Central memory CD8-positive, alpha-beta T cell (primary cell): ENCODE measurements at places on chromosomes 5 and 9.

- no peak for DNase-seq
These were observed at the start of gene HCN1 for GRCh38 chr5:45696206-45696836. Gene HCN1 (minus strand): TSS chr5:45696380.

GRCh38 chr5:170372971-170373370 lies 16.2 kb downstream of the KCNMB1 start:
- DNase-seq = no peak

GRCh38 chr5:16619136-16619535 lies 2.3 kb upstream of the RETREG1 start:
- no peak for DNase-seq

- no peak for DNase-seq
These were observed 25.1 kb downstream of the RNF145 start for GRCh38 chr5:159184236-159184635.

GRCh38 chr9:592225-592624 lies 249.3 kb upstream of the DMRT1 start:
- no peak for DNase-seq

DNA sequence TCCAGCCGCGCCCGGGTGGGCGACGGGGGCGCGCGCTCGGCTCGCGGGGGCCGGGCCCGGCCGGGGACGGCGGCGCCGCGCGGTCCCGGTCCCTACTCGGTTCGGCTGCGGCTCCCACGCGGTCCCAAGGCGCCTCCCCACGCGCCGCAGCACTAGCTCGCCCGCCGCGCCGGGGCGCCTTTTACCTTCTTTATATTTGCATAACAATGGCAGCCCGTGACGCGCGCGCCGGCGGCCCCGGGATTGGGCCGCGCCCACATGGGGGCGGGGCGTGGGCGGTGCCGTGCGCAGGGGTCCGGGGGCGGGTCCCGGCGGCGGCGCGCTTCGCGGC lies at the start of gene NRARP:
TSS of gene NRARP (minus strand) at position 154 of the 331 bp plus-strand sequence. CDS start 343 bp downstream, outside the sequence.
- peak; percentile 75 for DNase-seq

DNA sequence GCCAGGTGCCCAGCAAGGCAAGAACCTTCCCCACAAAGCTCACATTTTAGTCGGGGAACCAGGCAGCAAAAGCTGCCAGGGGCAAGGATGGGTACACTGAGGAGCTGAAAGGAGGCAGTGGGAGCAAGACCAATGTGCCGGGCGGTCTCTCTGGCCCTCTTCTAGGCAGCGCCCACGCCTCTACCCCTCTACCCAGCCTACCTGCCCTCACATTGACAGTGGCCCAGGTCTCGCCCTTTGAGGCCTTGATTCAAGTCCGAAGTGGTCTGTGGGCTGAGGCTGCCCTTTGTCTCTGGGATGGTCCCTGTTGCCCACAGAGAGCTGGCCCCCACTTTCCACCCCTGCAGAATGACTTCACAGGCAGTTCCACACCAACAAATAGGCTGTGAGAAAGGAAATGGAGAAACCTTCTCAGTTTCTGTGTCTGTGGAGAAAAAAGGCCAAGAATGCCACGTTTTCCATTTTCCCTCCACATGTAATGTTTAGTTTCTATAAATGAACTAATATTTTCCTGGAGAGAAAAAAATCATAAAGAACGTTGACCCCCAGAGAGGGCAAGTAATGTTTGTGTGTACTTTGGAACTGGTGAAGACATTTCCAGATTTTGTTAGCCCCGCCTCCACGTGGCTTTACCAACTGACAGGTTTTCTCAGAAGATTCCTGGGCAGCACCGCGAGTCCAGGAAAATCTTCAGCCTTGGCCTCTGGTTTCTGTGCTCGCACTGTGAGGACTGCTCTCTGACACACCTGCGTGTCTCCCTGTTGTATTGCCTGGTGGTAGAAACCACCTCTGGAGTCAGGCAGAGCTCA lies 57.4 kb upstream of the ANGPTL2 start:
- no peak for DNase-seq

- DNase-seq = no peak
These were observed 54.9 kb downstream of the NDST1 start for GRCh38 chr5:150562832-150563231.

GRCh38 chr5:109645707-109646192 lies 44.0 kb upstream of the MAN2A1 start:
- DNase-seq = no peak
